ENCODE measurements at places on chromosomes 4 and X.

- no peak for DNase-seq
Observed at GRCh38 chr4:38577462-38577861, 86.5 kb upstream of the KLF3 start.

GRCh38 chr4:42633605-42634388 lies 23.1 kb downstream of the ATP8A1 start:
- no peak for DNase-seq

DNA sequence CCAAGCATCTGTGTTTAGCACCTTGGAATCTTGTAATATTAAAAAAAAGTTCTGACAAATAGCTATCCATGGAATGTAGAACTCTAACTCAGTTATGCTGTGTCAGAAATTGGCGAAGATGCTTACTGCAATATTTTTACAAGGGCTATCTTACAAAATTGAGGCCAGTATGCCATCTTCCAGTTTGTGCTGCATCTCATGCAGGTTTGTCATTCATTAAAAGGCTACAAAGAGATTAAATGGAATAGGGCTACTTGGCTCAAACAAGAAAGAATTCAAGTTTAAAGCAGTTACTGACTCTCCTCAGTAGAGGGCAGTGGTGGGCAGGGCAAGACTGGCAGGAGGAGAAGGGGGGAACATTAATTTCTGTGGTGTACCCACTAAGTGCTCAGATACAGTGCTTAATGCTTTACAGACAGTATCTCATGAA lies 66.5 kb downstream of the SHROOM4 start:
- no peak for DNase-seq

DNA sequence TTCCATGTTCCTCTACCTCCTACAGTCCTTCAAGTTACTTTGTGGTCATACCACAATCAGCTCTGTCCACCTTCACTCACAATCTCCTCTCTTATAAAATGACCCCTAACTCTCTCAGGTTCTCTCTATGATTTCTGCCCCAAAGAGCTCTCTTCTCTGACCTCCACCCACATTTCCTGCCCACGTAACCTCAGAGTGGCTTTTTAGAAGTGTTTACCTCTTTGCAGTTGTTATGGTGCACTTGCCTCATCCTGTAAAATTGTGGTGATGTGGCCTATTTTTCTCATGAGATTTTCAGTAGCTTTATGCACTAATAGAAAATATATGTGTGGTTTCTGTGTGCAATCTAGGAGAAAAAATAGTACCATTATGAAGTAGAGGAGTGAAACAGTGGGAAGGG lies 215.8 kb downstream of the PACRGL start:
- no peak for DNase-seq

DNA sequence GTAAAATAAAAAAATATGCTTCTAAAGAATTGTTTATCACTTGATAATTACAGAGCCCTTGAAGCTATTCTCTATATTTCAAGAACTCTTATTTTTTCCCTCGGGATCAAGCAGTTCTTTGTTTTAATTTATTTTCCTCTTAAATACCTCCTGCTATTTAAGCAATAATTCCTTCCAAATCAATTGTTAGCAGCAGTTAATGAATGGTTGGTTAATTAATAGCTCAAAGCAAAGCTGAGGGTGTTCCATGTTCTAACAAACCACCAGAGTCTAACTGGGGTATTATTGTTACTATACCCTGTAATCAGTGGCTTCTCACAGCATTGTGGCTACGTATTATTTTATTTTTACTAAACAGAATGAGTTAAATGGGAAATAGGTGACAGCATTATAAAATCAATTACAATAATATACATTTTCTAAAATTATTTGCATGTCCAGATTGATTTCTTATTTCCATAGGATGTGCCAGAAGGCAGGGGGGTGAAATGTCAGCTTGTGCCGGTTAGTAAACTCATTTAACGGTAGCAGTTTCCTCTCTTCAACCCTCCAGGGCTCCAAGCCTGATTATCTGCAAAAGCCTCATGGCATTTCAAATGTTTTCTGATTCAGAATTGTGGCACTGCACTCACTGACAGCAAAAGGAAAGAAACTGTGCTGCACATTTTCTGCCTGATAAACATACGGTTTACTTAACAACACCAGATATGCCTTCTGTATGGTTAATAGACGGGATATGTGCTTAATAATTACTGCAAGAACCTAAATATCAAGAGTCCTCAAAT lies 286.9 kb upstream of the EMCN start:
- DNase-seq: no peak

DNA sequence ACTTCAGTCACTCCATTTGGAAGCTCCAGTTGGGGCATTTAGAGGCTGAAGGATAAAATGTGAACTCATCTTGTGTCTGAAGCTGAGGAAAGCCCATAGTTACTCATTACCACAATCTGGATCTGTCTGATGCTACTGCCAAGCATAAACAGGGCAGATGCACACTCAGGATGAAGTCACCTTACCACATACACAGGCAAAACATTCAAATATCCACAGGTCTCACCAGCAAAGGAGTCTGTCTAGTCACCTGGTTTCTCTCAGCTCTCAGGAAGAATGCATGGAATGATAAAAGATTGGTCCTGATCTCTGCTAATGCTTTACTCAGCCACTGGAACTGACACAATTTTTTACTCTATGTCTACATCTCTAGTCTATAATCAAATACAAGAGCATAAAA lies 13.0 kb upstream of the ODAPH start:
- no peak for DNase-seq

- DNase-seq: no peak
Observed at GRCh38 chr4:158443731-158444130, 78.0 kb upstream of the RXFP1 start.

DNA sequence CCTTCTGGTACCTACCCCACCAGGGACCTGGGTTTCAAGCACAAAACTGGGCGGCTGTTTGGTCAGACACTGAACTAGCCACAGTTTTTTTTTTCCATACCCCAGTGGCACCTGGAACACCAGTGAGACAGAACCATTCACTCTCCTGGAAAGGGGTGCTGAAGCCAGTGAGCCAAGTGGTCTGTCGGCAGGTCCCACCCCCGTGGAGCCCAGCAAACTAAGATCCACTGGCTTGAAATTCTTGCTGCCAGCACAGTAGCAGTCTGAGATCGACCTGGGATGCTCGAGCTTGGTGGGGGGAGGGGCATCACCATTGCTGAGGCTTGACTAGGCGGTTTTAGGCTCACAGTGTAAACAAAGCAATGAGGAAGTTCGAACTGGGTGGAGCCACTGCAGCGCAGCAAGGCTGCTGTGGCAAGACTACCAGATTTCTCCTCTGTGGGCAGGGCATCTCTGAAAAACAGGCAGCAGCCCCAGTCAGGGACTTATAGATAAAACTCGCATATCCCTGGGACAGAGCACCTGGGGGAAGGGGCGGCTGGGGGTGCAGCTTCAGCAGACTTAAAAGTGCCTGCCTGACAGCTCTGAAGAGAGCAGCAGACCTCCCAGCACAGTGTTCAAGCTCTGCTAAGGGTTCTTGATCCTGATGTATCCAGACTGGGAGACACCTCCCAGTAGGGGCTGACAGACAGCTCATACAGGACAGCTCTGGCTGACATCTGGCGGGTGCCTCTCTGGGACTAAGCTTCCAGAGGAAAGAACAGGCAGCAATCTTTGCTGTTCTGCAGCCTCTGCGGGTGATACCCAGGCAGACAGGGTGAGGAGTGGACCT lies 223.0 kb downstream of the COX18 start:
- DNase-seq: no peak

DNA sequence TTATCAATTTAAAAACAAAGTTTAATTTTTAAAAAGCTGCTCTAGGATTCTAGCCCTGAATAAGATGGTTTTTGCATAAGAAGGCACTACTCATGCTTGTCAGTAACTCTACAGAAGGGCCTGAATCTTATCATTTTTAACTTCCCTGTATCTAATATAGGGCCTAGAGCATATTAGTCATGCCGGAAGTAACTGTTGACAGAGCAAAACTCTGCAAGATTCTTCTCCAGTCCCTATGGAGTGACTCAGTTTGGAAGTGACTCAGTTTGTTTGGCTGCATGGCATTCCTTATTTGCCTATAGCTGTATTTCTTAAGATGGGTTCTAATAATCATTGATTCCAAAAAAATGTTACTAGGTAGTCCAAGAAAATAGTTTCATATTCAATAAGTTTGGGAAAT lies 431.8 kb upstream of the HTR2C start:
- no peak for DNase-seq

DNA sequence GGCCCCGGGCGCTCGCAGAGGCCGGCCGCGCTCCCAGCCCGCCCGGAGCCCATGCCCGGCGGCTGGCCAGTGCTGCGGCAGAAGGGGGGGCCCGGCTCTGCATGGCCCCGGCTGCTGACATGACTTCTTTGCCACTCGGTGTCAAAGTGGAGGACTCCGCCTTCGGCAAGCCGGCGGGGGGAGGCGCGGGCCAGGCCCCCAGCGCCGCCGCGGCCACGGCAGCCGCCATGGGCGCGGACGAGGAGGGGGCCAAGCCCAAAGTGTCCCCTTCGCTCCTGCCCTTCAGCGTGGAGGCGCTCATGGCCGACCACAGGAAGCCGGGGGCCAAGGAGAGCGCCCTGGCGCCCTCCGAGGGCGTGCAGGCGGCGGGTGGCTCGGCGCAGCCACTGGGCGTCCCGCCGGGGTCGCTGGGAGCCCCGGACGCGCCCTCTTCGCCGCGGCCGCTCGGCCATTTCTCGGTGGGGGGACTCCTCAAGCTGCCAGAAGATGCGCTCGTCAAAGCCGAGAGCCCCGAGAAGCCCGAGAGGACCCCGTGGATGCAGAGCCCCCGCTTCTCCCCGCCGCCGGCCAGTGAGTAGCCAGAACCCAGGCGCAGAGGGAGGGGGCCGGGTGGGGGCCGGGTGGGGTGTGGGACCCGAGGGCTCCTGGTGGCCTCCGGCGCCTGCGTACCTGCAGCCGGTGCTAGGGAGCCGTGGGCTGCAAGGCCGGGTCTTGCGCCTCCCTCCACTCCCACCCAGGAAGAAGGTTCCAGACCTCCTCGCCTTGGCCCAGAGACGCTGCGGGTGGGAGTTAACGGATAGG lies 534 bp downstream of the MSX1 start:
- no peak for DNase-seq

DNA sequence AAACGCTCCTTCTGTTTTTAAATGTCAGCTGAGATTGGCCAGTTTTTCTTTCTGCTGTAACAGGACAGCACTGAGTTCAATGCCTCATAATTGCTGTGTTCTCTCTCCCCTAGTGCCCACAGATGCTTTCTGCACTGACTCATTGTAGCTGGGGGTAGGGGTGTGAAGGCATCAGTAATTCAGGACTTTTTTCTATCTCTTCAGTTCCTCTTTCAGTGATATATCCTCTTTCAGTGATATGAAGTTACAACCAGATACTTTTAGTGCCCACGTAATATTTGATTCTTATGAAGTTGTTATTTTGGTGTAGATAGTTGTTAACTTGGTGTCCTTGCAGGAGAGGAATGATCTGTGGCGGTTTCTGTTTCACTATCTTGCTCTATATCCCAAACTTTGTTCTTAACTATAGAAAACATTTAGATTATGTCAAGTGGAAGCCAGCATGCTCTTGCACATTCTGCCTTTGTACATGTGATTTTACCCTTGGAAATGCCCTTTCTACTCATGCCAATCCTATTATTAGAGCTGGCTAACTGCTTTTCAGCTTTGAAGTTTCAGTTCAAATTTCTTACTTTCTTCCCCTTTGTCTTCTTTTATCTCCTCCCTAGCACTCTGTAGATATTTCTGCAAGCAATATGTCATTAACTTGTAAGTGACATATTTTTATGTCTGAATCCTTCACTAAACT lies 1258.4 kb downstream of the FAM133A start:
- DNase-seq: no peak

GRCh38 chr4:67160394-67160793 lies 384.9 kb downstream of the CENPC start:
- no peak for DNase-seq

DNA sequence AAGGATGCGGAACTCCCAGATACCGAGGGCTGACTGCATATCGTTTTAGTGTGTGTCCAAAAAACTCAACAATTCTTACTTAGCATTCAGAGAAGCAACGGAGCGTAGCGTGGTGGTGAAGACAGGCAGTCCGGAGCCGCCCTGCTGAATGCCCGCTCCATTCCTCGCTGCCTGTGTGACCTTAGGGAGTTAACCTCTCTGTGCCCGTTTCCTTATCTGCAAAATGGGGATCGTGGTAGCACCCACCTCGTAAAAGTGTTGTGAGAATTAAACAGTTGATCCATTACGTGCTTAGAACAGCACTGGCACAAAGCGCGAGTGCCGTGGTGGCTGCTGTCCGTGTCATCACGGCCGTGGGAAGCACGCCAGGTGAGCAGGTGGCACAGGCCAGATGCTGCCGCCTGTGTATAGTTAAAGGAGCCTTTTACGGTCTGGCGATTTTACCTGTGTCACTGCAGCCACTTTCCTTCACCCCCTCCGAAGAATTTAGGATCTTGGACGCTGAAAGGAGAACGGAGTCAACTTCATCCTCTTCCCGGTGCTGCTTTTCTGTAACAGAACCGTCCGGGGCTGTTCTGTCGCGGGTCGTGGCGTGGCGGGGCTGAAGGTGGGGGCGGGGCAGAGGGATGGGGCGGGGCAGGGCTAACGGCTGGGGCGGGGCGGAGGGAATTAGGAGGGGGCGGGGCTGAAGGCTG lies 885 bp downstream of the CCDC110 start:
- no peak for DNase-seq

- DNase-seq: no peak
Observed at GRCh38 chr4:8169763-8170162, 11.2 kb upstream of the ABLIM2 start.

DNA sequence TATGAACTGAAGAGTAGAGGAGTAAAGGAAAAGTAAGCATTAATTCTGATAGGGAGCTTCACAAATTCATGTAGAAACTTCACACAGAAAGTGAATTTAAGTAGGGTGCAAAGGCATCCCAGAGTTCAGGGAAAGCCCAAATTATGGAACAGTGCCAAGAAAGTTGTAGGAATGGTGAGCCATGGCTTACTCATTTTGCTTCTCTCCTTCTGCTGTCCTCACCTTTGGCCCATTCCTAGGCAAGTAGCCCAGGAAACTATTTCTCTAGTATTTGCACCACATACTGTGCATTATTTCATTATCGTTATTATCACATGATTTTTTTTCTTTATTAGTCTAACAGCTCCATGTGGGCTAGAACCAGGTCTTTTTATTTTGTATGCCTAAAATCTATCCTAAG lies 34.9 kb upstream of the IL1RAPL1 start:
- DNase-seq: no peak

Data from T-helper 17 cell (primary cell).